ENCODE measurements at places on chromosomes 1 and 21.

- DNase-seq: no peak
Measured at GRCh38 chr1:180040034-180040433, 85.4 kb downstream of the CEP350 start.

- no peak for DNase-seq
Measured at GRCh38 chr1:168772428-168773060, 43.5 kb upstream of the DPT start.

DNA sequence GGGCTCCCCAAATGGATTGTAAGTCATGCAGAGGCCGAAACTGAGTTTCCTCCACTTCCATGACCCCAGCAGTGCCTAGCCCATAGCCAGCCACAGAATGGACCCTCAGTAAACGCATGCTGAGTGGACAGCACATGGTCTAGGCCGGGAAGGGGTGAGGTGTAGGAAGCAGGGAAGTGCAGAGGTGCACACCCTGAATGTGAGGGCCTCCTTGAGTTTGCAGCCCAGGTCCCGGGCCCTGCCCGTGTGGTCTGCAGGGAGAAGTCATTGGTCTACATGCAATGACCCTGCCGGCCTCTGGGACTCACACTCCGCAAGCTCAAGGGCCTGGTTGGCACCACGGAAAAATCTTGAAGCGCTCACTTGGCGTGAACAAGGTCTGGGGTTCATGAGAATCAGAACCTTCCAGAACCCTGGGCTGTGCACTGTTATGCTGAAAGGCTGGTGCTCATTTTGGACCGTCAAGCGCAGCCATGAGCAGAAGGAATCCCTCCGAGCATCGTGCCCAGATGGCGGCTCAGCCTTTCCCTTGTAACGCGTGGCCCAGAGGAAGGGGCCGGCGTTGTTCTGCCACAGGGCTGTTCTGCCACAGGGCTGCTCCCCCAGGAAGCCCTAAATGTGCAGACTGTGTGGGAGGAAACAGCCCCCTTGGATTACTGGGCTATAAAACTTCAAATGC lies 66.4 kb downstream of the PSMG1 start:
- DNase-seq: no peak

DNA sequence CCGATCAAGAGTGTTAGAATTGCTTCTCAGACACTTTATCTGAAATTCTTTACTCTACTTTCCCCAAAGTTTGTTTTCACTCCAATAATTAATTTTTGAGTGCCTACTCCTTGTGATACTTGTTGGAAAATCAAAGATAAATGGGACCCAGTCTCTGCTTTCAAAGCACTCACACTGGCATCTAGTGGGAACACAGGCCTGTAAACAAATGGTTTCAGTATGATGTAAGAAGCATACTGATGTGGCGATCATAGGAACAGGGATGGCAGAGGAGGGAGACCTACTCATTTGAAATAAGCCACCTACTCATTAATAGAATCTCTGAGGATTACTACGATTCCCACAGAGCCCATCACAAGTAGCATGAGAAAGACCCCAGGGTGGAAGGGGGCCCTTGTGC lies 273.7 kb upstream of the ST6GALNAC5 start:
- no peak for DNase-seq

- no peak for DNase-seq
Measured at GRCh38 chr1:13622446-13622845, 38.8 kb downstream of the PDPN start.

DNA sequence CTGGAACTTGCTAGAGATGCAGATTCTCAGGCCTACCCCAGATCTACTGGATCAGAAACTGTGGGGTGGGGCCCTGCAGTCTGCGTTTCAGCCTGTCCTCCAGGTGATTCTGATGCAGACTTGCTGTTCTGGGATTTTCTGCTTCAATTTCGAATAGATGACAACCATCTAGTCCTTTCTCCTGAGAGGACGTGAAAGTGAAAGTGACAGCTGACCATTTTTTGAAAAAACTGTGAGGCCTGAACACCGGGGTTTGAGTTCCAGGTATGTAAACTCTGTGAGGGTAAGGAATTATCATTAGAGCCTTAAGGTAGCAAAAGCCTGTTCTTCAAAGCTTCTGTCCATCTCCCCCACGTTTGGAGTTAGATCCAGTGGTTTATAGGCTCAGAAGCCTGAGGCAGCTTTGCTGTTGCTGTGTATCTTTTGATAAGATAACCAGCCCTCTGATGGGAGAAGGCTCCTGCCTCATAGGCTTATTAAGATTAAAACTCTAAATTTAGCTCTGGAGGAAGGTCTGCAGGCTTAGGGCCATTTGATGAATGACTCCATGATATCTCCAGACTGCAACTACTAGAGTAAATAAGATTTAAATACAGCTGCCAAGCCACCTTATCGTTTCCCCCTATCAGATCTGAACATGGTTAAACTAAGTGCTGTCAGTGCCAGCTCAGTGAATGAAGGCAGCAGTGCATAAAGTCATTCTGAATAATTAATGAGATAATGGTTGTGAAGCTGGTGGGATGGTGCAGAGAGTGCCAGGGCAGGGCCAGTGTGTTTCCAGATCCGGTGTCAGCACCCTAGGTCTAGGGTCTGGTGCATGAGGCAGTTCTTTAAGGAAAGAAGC lies 335.2 kb downstream of the HHAT start:
- DNase-seq: no peak

DNA sequence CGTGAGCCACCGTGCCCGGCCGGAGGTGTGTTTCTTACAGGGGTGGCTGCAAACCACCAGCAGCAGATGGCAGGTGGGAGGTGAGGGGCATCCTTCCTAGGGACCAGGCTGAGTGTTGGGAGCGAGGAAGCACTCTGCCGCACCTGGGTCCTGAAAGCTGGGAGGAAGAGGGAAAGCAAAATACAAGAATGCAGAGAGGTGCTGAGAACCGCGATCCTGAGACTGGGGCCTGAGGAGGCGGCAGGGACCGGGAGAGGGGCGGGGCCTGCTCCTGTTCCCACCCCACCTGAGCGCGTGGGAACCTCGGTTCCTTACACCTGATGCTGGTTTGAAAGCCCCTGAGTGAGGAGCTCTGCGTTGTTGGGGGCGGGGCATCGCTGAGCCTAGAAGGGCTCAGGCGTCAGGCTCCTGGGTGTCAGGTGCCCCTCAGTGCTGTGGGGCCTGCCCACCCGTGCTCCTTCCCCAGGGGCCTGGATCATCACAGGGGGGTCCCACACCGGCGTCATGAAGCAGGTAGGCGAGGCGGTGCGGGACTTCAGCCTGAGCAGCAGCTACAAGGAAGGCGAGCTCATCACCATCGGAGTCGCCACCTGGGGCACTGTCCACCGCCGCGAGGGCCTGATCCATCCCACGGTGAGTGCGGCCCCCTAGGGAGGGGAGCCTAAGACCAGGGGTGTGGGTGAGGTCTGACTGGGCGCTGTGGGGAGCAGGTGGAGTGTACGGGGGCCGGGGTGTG lies 15.5 kb downstream of the TRPM2 start:
- no peak for DNase-seq

GRCh38 chr1:20440785-20441200 lies 45.2 kb downstream of the CAMK2N1 start:
- DNase-seq: no peak

DNA sequence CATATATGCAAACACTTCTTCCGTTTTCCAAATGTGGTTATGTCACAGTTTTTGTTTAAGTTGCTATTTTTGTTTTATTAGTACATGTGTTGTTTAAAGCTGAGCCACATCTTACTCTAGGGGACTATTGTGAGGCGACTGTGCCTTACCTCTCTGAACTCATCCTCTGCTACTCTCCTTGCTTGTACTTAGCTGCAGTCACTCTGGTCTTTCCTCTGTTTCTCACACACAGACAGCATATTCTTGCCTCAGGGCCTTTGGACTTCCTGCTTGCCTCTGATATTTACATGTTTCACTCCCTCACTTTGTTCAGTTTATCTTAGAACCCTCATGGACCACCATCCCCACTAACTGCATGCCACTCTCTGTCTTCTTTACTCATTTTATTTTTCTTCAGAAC lies 101.1 kb downstream of the MACF1 start:
- DNase-seq: no peak
